ENCODE measurements at places on chromosomes 16 and 17.

DNA sequence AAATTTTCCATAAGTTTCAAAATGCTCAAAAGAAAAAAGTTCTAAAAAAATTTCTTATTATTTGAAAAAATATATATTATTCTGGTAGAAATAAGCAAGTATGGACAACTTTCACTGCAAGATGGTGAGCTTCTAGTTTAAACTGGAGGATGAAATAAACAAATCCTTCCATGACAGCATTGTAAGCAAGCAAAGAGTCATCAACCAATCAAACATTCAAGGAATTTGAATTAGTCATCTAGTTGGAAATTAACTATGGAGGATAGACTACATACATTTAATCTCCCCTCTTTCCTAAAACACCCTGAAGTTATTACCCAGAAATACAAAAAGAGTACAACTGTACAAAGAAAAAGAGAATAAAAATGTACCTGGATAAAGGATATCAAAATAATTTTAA lies 51.0 kb upstream of the IRX5 start:
- no peak for DNase-seq

- DNase-seq: no peak
Measured at GRCh38 chr16:54285414-54286089, 1.0 kb downstream of the IRX3 start.

DNA sequence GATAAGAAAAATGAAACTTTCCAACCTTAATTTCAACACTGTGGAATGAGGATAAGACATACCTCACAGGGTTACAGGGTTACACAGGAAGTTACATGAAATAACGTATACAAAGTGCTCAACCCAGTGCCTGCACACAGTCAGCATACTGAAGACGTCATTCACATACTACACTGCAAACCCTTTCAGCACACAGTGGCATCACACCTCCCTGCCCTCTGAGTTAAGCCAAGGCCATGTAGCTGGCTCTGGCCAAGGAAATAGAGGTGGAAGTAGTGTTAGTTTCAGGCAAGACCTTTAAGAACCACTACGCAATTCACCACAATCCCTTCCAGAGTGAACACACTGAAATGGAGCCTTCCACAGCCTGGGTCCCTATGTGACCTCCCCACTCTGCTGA lies 46.6 kb upstream of the GSG1L start:
- no peak for DNase-seq

DNA sequence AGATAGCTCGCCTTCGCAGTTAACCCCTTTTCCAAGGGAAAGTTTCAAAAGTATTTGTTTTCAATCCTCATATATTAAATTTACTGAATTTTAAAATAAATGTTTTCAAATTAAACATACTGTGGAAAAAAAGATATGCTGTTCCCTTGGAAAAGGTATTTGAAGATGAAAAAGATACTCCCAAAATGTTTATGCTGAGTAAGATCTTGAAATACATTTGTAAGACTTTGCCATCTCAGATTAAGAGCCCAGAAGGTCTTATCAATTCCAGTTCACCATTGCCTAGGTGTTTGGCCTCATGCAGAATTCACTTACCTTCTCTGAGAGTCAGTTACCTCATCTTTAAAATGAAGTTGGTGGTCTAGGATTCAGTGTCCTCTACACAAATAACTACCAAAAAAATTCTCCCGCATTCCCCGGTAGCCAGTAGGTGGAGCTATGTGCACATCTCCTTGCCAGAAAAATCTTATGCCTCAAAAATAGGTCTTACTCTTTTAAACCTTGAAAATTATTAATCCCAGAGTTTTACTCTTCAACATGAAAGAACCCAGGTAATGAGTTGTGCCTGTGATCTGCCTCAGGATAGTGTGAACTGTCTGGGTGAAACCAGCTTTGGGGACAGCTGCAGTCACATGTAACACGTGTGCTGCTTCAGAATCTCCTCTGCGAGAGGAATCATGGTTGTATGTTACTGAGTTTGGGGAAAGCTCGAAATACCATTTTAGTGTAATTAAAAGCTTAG lies 178.3 kb downstream of the MRTFB start:
- DNase-seq: peak; percentile 63

DNA sequence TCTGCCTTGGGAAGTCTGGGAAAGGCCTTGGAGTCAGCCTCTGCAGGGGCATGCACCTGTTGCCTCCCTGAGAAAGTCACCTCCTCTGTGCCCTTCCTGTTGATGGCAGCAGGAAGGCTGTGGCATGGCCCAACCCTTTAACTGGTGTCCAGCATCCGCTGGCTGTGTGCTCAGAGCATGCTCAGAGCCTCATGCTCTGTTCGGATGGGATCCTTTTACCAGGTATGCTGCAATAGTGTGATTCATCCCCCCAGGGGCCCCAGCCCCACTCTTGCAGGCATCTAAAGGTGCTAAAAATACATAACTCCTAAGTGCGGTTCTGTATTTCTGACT lies 24.9 kb downstream of the KLHL36 start:
- DNase-seq: no peak

DNA sequence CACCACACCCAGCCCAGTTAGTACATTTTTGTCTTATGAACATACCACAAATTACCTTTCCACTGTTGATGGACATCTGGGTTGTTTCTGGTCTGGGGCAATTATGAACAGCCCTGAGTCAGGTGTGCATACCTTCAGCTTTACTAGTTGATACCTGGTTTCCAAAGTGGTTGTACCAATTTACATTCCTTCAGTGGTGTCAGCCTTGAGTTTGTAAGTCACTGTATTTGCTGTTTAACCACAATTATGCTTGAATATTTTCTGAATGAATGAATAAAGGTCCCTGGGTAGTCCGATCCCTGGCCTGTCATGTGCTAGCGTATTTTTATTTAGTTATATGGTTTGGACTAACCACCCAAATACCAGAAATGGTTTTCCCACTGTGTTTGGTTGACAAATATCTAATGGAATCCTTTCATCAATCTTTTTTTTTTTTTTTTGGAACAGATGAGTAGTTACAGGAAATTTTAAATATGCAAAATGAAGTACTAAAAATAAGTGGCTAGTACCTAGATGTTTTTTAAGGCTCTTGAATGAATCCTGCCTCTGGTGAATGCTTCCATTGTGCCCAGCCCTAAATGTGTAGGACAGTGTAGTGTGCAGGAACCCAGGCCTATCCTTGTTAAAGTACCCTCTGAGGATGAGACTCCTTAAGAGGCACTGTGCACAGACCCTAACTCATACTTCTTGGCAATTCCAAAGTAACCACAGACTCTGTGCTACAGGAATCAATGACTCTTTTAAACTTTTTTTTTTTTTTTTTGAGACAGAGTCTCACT lies 3.7 kb downstream of the DUSP14 start:
- DNase-seq: no peak

GRCh38 chr17:75684249-75684648 lies 17.1 kb downstream of the SAP30BP start:
- no peak for DNase-seq

- peak; percentile 30 for DNase-seq
Measured at GRCh38 chr16:21611556-21612384, 12.4 kb downstream of the METTL9 start.

DNA sequence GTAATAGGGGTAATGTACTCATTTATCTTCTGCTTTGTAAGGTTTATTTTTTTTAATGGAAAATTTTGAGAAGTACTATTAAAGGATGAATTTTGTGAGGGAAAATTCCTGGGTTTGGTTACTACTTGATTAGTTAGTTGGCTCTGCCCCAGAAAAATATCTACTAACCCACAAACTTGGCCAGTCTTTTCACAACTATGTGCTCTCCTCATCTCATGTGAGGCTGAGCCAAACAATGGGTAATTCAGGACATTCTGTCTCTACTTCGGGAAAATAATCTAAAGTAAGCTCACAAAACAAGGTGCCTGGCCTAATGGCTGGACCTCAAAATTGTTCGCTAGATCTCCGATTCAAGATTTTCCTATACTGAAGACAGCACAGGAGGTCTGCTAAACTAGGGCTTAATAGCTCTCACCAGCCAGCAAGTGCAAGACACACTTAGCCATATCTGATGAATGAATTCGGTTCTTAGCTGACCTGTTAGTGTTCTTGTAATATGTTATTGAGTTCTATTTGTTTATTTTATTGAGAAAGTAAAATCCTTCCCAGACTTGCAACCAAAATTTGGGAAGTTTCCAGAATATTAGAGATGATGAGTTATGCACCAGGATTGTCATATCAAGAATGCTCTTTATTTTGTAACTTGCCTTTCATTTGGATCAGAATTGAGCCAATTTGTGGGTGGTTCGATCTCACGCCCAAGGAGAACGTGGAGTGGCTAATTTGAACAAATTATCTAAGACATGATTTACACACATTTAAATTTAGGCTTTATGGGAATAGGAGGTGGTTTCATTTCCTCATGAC lies 5.7 kb downstream of the KCNJ16 start:
- no peak for DNase-seq

DNA sequence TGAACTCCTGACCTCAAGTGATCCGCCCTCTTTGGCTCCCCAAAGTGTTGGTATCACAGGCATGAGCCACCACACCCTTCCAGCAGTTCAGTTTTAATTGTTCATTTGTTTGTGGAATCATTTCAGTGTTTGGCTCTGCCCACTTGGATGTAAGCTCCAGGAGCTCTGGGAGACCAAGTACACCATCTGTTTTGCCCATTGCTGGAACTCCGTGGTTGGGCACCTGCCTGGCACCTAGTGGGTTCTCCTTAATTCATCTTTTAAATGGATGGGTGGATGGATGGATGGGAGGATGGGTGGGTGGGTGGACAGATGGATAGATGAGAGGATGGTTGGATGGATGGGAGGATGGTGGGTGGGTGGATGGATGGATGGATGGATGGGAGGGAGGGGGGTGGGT lies 953 bp upstream of the NECAB2 start:
- no peak for DNase-seq

- peak; percentile 77 for DNase-seq
Measured at GRCh38 chr16:8674413-8675022, at the start of gene ABAT. Gene ABAT (plus strand): TSS chr16:8674617. CDS start chr16:8735740, 61,123 bp downstream.

DNA sequence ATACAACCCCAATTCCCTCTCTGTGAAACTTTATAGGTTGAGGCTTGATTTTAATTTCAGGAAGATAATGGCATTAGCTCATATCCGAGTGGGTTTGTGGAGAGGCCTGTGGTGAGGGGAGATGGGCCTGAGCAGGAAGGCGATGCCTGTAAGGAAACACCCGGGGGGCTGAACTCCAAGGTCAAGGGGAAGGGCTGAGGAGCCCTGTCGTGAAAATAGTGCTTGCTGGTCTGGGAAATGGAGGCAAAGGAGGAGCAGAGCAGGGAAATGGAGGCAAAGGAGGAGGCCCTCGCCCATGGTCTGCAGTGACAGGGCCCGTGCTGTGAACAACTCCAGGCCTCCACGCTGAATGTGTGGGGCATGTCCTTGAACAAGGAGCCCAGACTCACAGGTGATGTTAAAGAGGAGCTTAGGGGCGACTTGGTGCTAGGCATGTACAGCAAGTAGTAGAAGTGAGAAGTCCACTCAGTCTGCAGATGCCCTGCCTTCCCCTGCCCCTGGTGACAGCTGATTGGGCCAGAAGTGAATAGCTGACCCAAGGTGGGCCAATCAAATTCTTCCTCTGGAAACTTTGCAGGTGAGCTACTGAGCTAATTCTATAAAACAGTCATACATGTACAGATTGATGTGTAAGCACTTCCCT lies 38.1 kb downstream of the MRPS23 start:
- peak; percentile 8 for DNase-seq
